Activated CD8-positive, alpha-beta memory T cell treated with anti-CD3 and anti-CD28 coated beads, Interleukin-2, amount 50 U/mL, for 48 hours (primary cell): ENCODE measurements at places on chromosomes 13 and 19.
A peak's percentile ranks its signal among the peaks of the same experiment; 100 is the strongest.

GRCh38 chr19:48630296-48631063, 6.7 kb downstream of the DBP start:
- DNase-seq: no peak

GRCh38 chr19:16626796-16627192, 1.2 kb downstream of the MED26 start:
- no peak for DNase-seq

- no peak for DNase-seq
Observed at GRCh38 chr13:102097708-102098107, 304.1 kb downstream of the FGF14 start.

- no peak for DNase-seq
Observed at GRCh38 chr13:32059511-32059984, 28.0 kb downstream of the FRY start.

DNA sequence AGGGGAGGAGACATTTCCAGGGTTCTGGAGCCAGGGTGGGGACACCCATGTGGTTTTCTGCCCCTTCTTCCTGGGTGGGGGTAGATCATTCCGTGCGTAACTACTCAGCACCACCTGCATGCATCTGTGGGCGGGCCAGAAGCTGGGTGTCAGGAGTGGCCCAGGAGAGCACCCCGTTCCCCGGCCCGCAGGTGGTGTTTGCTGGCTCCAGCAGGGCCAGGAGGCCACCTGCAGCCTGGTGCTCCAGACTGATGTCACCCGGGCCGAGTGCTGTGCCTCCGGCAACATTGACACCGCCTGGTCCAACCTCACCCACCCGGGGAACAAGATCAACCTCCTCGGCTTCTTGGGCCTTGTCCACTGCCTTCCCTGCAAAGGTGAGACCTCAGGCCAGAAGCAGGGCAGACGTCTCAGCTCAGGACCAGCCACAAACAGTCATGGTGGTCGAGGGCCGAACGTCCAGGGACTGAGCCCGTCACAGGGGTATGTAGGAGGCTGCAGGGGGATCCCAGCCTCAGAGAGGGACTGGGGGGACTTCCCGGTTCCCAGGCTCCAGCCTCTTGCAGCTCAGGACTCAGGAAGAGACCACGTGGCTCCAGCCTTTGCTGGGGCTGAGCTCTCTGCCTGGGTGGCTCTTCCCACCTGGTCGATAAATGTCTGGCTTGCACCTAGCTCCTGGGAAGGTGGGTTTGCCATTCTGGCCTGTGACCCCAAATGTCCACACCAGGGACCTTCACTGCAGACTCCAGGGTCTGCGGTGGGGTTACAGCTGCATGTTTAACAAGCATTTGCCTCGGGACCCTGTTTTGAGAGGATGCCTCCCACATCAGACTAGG, 1.6 kb downstream of the FSTL3 start:
- DNase-seq: no peak

DNA sequence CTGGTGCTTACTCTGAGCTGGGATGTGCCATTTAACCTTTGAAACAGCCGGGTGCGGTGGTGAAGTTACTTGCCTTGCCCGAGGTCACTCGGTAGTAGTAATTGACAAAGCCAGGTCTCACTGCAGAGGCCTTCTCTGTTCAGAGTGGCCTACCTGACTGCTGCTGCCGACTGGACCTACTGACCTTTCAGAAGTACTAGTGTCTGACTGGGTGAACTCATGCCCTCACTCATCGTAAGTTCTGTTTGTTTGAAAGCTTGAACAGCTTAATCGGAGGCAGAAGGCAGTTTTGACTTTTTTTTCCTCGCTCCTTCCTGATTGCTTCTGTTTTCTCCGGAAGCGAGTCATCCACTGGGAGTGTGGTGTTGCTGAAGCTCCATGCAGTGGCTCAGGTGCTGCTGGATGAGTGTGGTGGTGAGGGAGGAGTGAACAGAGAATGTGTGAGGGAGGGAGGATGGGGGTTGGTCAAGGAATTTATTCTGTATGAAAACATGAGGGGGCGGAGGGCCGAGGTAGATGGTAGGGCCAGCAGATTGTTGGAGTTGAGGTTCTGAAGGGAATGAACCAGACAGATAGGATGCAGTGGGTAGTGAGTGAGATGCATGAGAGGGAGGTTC, 2.7 kb downstream of the SPINT2 start:
- DNase-seq: no peak

GRCh38 chr19:49983645-49984229, 22.8 kb upstream of the SIGLEC11 start:
- peak; percentile 95 for DNase-seq

DNA sequence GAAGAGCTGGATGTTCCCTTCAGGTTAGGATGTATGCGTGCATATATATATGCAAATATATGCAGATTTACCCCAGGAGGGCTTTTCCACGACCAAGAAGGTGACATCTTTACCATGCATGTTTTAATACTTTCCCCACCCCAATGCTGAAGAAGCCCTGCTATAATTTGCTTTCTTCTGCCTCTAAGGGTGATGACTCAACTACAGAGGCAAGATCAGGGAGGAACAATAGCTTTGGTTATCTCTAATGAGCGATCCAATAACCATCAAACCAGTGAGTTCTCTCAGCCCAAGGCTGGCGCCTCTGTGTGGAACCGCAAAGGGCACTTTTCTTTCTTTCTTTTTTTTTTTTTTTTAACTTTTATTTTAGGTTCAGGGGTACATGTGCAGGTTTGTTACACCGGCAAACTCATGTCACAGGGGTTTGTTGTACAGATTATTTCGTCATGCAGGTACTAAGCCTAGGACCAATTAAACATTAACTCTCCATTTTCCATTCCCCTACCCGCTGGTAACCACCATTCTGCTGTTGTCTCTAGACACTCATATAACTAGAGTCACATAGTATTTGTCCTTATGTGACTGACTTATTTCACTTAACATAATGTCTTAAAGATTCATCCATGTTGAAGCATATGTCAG, 25.7 kb upstream of the UBE2L5 start:
- no peak for DNase-seq

GRCh38 chr13:38944219-38944618, 46.4 kb downstream of the STOML3 start:
- DNase-seq: no peak

DNA sequence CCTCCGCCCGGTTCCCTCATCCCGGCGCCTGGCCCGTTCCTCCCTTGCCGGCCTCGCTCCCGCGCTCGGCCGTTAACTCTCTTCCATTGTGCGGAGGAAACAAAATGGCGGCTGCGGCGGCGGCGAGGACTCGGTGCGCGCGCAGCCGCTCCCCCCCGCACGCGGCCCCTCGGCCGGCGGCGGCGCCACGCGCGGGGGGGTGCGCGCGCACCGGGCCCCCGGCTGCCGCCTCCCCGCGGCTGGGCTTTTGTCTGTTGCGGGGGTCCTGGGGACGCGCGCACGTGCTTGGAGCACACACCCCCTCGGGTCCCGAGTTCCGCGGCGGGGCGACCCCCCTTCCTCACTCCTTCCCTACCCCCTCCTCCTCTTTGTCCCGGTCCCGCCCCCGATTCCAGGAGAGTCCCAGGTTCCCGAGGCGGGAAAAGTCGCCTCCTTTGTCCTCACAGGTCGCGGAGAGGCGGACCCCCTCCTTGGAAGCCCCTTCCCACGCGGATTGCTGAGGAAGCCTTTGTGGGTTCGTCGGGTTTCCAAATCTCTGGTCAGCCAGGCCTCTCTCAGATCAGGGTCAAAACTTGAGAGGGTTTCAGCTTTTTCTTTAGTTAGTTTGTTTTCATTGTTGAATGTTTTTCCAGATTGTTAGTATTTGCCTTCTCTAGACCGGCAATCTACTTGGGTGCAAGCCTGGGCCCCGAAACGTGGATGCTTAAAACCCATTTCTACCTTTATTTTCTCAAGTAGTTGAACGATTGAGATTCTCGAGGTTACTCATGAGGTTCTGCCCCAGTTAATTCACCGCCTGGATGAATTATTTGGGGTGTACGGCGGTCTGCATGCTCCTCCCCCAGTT, 687 bp downstream of the ILF3 start:
- DNase-seq: peak; percentile 86

DNA sequence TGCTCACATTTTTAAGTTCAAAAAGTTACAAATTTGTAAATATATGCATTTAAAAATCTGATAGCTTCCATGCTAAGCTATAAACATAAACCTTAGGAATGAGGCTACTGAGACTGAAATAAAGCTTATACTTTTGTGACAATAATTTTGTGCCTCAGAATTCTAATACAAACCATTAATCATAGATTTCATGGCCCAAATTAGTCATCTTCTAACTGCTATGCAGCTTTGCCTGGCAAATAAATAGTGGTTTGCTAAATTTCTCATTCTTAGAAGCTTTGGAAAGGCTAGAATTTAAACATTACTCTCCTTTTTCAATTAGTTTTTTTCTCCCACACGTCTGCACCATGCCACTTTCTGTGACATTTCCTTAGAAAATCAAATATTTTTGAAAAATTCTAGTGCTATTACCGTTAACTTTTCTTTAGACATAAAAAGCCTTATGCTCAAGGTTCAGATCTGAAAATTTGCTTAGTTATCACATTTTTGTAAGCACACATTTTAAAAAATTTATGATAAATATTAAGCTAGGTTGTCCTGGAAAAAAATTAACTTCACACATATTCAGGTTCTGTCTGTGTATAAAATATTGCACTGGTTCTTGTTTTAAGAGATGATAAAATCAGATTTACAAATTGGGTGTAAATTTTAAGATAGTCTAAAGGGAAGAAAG, 46.9 kb downstream of the FNDC3A start:
- no peak for DNase-seq

DNA sequence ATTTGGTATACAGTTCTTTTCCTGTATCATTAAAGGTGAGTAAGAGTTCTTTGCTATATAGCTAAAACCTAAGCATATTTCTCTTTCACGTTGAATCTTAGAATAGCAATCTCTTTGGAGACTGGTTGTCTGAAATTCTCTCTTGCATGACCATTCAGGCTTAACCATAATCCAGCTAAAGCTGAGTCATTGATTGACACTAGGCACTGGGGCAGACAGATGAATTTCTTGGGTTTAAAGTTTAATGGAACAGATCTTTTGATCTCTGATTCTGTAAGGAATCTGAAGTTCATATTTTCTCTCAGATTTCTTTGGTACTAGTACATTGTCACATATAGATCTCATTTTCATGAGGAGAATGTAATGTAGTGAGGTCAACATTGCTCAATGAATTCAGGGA, 397.3 kb upstream of the MIR17HG start:
- DNase-seq: no peak

- no peak for DNase-seq
Observed at GRCh38 chr19:29489172-29489951, 36.4 kb upstream of the VSTM2B start.

GRCh38 chr19:5645409-5645808, 22.5 kb downstream of the SAFB start:
- no peak for DNase-seq

DNA sequence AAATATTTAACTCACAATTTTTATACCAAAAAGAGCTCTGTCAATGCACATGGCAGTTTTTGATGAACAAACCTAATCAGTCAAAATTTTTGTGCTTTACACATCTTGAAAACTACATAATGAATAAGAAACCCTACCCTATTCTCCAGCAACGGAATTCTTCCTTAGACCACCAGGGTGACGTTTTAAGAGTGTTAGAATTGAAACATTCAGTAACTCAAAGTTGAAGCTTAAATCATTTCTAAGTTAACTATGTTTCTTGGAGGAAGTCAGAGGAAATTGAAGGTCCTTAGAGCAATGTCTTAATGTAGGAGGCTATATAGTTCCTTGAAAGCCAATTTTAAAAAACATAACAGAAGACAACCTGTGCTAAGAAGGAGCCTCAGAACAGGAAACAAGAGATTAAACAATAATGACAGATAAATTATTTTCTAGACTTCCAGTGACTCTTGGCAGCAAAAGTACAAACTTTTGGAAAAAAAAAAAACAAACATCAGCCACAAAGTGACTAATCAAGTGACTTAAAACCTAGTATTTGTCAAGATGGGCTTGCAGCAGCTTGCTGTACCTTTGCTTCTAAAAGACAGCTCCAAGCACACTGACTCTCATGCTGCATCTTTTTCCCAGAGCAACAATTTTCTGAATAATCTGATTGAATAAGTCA, 6.2 kb downstream of the SPRY2 start:
- DNase-seq: no peak

GRCh38 chr13:107144432-107144831, 576.5 kb upstream of the ARGLU1 start:
- DNase-seq: no peak
